Thyroid gland (tissue), 4 donors: ENCODE measurements at places on chromosomes 12 and 14. TPM values are rescaled to one million over a fixed set of nuclear protein-coding genes. Genes with fewer than 3 reads are reported as not detected.

- H3K36me3 ChIP-seq = no peaks in the 10 kb centered on the region
- H3K4me3 ChIP-seq = no peak overlapping the region
- H3K27ac ChIP-seq = no peak overlapping the region
- no peaks in the 10 kb centered on the region for H3K27me3 ChIP-seq
- peaks cover 9% of the 10 kb centered on the region for H3K4me1 ChIP-seq
Observed at GRCh38 chr12:64946132-64946829, 121.8 kb downstream of the TBC1D30 start.

FERMT2 gene
- 81.1 TPM for total RNA-seq

GLIPR1L1 gene
- total RNA-seq = not detected

DNA sequence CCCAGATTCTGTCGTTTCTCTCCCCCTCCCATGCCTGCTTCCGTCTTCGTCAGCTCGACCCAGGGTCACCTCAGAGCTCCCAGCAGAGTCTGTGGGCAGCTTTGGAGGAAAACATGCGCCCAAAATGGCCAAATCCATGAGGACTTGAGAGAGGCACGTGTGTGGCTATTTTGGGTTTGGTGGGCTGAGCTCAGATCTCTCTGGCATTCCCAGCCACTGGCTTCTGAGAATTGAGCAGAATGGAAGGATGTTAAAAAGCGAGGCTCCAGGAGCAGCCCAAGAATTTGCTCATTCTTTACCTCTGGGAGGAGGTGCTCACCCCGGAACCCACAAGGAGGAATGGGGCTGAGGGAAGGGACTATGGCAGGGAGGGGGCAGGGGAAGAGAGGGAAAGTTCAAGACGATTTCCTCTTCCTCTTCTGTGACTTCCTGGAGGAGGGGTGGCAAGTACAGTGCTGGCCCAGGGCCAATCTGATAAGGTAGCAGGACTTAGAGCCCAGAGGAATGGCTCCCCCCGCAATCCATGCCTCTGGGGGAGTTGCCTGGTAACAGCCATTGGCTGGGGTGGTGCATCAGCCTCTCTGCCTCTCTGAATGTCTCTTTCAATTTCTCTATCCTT is 20.1 kb downstream of the TSPAN9 start:
- DNase-seq = peak; percentile 70
- peaks cover 9% of the 10 kb centered on the region for H3K4me1 ChIP-seq
- H3K36me3 ChIP-seq = no peaks in the 10 kb centered on the region
- peak overlapping the region; percentile 65 for H3K27ac ChIP-seq
- no peak overlapping the region for H3K4me3 ChIP-seq
- no peaks in the 10 kb centered on the region for H3K27me3 ChIP-seq

OR6C1 gene
- total RNA-seq = not detected

HAL gene
- total RNA-seq = not detected

DNA sequence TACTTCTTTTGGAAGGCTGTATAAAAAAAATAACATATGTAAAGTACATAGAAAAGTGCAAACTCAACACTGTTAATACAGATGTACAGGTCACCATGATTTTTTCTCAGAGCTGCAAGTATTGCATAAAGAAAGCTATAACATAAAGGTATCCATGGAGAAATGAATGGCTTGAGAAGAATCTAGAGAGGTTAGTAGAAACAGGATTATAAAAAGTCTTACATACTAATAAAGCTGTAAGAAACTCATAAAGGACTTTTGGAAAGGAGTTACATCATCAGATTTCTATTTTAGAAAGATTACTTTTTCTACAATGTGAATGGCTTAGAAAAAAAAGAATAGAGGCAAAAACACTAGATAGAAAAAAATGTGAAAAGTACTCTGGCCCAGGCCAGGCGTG is 46.4 kb downstream of the R3HDM2 start:
- no peaks in the 10 kb centered on the region for H3K36me3 ChIP-seq
- H3K4me3 ChIP-seq = no peak overlapping the region
- peaks cover 6% of the 10 kb centered on the region for H3K4me1 ChIP-seq
- H3K27me3 ChIP-seq = no peaks in the 10 kb centered on the region
